H1 (cell line): ENCODE measurements at places on chromosomes 4 and X. TPM values are rescaled to one million over a fixed set of nuclear protein-coding genes. Genes with fewer than 3 reads are reported as not detected.

- H3K27me3 ChIP-seq: peaks cover 72% of the 10 kb centered on the region
- peaks cover 6% of the 10 kb centered on the region for H3K4me1 ChIP-seq
- no peaks in the 10 kb centered on the region for H3K36me3 ChIP-seq
Observed at GRCh38 chr4:41873380-41874295, 61.6 kb upstream of the TMEM33 start.

GRCh38 chr4:3748136-3748898 is 17.9 kb upstream of the ADRA2C start:
- DNase-seq: no peak
- H3K4me3 ChIP-seq: no peak overlapping the region
- no peak overlapping the region for H3K27ac ChIP-seq
- H3K4me1 ChIP-seq: peaks cover 13% of the 10 kb centered on the region
- no peaks in the 10 kb centered on the region for H3K27me3 ChIP-seq

DNA sequence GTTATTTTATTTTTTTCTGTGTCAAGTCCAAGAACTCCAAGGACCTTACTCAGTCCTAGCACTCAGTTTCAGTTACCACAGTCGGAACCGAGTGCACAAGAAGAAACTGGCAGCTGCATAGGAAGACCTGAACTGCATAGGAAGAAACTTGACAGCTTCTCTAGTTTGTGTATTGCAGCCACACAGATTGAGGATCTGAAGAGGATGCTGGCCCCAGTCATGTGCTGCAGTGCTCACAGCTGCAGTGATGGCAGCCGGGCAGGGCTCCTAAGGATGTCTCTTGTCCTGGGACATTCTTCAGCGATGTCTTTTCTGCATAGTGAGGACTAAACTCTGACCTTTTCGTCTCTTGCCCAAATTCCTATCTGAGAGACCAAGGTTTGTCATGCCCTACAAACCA is 261.2 kb downstream of the STIM2 start:
- no peaks in the 10 kb centered on the region; the same call in 1 of the 2 replicates for H3K27me3 ChIP-seq
- peaks cover 11% of the 10 kb centered on the region for H3K4me1 ChIP-seq

DNA sequence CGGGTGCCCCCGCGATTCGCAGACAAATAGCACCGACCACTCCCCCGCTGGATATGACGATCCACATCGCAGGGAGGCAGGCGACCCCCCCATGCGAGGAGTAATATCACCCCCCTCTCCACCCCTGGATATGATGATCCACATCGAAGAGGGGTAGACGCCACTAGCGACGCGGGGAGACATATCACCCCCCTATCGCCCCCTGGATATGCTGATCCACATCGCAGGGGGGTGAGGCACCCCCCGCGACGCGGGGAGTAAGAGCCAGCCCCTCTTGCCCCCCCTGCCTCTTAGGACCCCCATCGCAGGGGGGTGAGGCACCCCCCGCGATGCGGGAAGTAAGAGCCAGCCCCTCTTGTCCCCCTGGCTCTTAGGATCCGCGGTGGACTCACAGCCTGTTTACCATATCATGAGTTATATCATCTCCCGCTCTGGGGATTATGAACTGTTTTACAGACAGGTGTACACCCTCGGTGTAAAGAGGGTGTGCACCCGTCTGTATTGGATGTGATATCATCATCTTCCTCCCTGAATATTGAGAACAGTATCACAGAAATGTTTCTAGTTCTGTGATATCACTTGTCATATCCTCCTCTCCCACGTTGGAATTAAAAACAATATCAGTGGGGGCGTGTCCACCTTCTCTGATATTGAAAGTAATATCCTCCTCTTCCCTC is 22.7 kb upstream of the DRD5 start:
- no peaks in the 10 kb centered on the region for H3K4me1 ChIP-seq
- no peaks in the 10 kb centered on the region for H3K36me3 ChIP-seq
- no peak for DNase-seq
- no peak overlapping the region for H3K4me3 ChIP-seq
- no peaks in the 10 kb centered on the region for H3K27me3 ChIP-seq
- no peak overlapping the region for H3K27ac ChIP-seq

DNA sequence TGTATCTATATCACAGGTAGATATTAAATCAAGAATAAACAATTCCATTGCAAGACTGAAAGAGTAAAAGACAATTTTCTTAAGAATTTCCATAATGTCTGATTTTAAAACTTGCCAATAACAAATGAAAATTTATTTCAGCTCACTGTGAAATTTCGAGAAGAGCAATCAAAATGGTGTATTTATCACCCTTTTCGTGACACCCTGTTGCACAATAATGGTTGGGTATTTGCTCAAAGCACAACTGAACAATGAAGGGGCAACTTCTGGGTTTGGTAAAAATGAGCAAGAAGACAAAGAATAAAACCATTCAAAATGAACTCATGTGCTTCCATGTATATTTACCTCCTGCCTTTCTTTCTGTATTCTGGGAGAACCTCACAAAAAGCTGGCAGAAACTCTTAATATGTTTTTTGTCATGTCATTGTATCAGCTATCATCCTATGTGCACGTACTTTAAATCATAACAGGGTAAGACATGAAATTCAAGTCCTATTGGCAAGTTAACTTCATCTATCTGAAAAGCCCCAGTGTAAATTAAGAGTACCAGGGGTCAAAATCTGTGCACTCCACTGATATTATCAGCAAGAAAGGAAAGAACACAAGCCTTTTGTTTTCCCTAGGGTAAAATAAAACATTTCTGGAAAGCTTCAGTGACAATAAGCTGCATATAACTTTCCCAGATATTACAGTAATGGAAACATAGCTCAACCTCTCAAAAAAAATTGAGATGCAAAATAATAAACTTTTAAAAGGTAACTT is 126.9 kb upstream of the CBR4 start:
- H3K27ac ChIP-seq: no peak overlapping the region
- no peak overlapping the region for H3K4me3 ChIP-seq
- H3K27me3 ChIP-seq: no peaks in the 10 kb centered on the region
- H3K36me3 ChIP-seq: no peaks in the 10 kb centered on the region; the same call in none of the 2 replicates

DNA sequence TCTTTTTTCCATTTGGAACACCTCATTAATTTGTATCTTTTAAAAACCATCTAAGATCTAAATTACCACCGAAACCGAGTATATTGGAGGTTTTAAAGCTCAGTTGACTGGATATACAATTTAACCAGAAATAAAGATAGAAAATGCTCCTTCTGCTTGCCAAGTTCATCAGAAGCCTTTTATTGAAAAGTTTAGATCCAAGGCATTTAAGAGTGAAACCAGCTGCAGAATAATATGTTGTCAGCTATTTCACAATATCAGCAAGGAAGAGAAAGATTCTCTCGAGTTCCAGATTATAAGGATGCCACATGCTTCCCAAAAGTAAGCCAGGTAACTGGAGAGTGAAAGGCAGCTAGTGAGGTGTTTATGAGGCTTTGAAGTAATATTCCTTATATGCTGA is 217.4 kb downstream of the DCTD start:
- H3K4me1 ChIP-seq: peaks cover 4% of the 10 kb centered on the region; the same call in 1 of the 2 replicates
- H3K27ac ChIP-seq: no peak overlapping the region
- H3K36me3 ChIP-seq: no peaks in the 10 kb centered on the region; the same call in 1 of the 2 replicates
- DNase-seq: no peak
- H3K4me3 ChIP-seq: no peak overlapping the region

The STOX2 gene
- total RNA-seq: 20.0 and 20.9 TPM in 2 replicates

DNA sequence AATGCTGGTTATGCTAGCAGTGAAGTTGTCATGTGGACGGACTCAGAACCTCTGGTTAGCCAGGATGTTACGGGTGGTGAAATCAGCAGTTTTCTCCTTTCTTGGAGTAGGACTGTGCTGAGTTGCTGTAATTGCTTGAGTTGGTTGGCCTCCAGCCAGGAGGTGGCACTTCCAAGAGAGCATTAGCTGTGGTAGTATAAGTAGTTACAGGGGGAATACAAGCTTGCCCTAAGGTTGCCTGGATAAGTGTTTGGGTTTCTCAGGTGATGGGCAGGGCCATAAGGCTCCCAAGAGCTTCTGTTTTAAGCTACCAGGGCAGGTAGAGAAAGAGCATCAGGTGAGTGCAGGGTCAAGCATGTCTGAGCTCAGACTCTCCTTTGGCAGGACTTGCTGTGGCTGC is 103.0 kb downstream of the ZNF518B start:
- no peaks in the 10 kb centered on the region for H3K4me1 ChIP-seq
- H3K27me3 ChIP-seq: no peaks in the 10 kb centered on the region
- H3K27ac ChIP-seq: no peak overlapping the region

GRCh38 chr4:64001229-64001898 is 407.9 kb downstream of the TECRL start:
- no peak for DNase-seq
- H3K4me1 ChIP-seq: no peaks in the 10 kb centered on the region
- H3K4me3 ChIP-seq: no peak overlapping the region
- H3K27me3 ChIP-seq: no peaks in the 10 kb centered on the region

GRCh38 chr4:141435446-141436225 is 200.7 kb upstream of the IL15 start:
- H3K4me1 ChIP-seq: no peaks in the 10 kb centered on the region
- H3K27me3 ChIP-seq: no peaks in the 10 kb centered on the region
- no peak for DNase-seq
- no peak overlapping the region for H3K27ac ChIP-seq
- no peak overlapping the region for H3K4me3 ChIP-seq

The DOCK11 gene
- total RNA-seq: 11.9 and 12.0 TPM in 2 replicates

GRCh38 chr4:726235-726787 is 20.7 kb downstream of the PCGF3 start:
- no peak overlapping the region for H3K27ac ChIP-seq
- H3K4me1 ChIP-seq: no peaks in the 10 kb centered on the region
- no peak for DNase-seq
